ENCODE measurements at places on chromosomes 2 and 18. TPM values are rescaled to one million over a fixed set of nuclear protein-coding genes. Genes with fewer than 3 reads are reported as not detected.

DNA sequence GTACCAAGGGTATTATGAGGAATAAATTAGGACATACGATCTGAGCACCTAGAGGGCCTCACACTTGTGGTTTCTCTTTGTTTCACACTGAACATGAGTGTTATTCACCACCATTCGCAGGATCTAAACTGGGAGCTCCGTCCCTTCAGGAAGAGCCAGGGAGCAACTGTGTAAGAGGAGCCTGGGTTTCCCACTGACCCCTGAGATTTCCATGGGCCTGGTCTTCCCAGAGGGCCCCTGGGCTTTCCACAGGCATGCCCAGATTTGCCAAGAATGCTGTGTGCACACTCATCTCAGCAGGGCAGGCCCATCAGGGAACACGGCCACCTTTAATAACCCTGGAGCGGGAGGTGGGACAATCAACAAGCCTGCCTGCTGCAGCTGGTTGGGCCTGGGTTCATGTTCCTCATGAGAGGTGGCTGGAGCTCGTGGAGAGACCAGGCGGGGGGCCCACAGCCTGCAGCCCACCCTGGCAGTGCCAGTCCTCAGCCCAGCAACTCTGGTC lies 416.8 kb upstream of the MYT1L start:
- no peak for DNase-seq

DNA sequence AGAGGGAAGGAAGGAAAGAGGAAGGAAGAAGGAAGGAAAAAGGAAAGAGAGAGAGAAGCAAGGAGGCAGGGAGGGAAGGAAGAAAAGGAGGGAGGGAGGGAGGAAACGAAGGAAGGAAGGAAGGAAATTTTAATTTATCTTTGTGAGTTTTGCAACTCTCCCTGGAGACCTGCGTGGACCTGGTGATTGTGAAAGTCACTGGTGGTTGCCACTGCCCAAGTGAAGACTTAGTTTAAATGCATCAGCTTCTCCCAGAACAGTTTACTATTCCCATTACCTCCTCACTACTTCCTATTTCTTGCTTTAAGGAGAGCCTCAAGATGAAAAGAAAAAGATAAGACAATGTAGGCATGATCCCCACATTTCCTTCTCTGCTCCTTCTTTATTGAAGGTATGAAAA lies 68.8 kb downstream of the ACVR1C start:
- no peak for DNase-seq

DNA sequence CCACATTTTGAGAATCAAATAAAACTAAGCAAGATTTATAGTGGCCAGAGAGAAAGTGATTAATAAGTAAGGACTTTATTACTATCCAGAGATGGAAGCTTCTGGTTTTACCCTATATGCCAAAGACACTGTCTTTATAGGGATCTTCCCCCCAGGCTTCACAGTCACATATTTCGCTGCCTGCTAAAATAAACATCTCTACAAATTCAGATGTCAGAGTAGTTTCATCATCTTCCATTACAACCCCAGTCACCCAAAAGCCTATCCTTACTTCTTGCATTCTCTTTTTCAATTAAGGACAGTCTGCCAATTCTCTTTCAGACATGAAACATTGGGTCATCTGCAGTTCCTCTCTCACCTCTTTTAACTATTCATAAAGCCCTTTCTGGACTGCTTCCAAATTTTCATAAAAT lies 28.3 kb downstream of the CREB1 start:
- DNase-seq: no peak

DNA sequence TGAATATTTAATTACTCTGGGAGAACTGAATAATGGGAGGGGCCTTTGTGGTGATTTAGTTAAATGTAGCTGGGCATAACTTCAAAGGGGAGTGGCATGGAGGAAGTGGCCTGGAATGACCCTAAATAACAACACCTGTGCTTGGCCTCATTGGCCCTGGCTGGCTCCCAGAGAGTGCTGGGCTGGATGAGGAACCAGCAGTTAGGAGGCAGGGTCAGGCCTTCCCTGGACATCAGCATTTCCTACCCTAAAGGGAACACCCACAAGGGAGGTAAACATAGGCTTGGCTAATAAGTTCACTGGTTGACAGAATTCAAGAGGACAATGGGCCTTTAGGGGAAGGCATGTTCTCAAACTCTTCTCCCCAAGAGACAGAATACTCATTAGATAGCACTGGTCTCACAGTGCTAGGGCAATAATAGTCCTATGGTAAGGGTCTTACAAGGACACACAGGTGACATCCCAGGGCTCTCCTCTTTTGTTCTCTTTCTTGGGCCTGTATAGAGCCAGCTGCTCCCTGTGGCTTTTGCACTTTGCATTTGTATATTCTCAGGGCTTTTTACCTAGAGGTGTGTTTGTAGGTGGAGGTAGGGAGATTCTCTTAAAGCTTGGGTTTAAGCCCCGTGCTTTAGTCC lies 106.8 kb downstream of the ZNF519 start:
- DNase-seq: no peak

DNA sequence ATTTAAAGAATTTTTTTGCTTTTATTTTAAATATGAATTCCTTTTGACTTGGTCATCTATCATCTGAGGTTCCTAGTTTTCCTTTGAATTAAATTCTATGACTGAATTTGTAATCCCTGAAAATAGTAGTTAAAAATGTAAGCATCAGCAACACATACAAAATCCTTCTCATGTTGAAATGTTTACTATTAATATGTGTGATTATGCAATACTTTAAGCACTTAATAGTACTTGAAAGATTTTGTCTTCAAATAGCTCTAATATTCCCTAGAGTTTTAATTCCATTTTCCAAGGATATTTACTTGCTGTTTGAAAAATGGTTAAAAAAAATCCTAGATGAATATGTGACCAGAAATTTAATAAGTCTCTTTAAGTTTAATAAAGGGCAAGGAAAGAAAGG lies 26.6 kb upstream of the SPATS2L start:
- no peak for DNase-seq

- no peak for DNase-seq
These were observed 30.1 kb downstream of the TGIF1 start for GRCh38 chr18:3479978-3480509.

DNA sequence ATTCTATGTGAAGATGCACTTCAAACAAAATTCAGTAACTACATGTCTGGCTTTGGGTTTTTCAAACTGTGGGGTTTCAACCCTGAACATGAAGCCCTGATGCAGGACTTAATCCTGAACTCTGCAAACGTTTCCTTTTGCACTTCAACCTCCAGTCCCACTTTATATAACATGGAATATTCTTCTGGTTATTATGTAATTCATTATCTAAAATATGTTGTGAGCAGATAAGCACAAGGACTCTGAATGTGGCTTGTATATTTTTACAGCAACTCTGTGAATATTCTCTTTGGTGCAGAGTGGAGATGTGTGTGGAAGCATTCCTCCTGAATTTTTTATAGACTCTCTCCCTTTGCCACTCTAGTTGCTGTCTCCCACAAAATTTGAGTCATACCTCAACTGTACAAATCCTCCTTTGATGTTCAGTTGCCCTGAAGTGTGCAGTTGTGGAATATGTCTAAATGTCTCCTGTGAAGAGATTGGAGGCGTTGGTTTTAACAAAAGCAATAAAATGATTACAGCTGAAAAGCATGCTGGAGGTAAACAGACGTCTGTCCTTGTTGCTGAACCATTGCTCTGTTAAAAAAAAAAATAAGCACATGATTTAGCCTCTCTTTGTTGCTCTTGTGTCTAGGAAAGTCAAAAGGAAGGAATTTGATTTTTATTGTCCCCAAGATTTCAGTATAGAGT lies 205.1 kb upstream of the NRP2 start:
- no peak for DNase-seq

- peak; percentile 94 for DNase-seq
These were observed at the start of gene FBXO36 for GRCh38 chr2:229922449-229923386. TSS of gene FBXO36 (plus strand) at chr2:229922503. CDS start at chr2:229922514, 11 bp downstream.

DNA sequence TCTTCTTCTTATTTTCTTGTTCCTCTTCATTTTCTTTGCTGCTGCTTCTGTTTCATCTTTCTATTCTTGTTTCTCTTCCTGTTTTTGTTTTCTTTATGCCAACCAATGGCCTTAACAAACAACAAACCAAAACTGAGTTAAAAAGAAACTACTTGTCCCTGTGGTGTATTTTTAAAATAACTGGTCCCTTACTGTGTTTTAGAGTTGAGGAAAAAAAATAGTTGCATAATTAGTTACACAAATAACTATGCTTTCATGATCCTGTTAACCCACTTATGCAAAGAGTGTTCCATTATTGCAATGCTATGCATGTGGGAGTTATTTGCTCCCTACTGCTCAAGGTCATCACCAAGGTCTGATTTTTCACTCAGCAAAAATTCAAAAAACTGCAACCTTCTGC lies 39.5 kb upstream of the IMP4 start:
- no peak for DNase-seq

- DNase-seq: no peak
These were observed 111.5 kb downstream of the MDH1 start for GRCh38 chr2:63700271-63700670.

DNA sequence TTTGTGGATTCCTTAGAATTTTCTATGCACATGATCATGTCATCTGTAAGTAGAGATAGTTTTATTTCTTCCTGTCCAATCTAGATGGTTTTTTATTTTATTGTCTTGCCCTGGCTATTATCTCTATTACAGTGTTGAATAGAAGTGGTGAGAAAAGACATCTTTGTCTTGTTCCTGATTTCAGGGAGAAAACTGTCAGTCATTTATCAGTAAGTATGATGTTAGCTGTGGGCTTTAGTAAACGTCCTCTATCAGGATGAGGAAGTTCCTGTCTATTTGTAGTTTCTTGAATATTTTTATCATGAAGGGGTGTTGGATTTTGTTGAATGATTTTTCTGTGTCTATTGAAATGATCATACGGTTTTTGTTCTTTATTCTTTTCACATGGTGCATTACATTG lies 5.3 kb downstream of the PLEKHH2 start:
- DNase-seq: no peak

- no peak for DNase-seq
These were observed 67.7 kb downstream of the CLIP4 start for GRCh38 chr2:29182920-29183319.

- DNase-seq: no peak
These were observed 21.2 kb downstream of the GRB14 start for GRCh38 chr2:164599954-164600589.

- DNase-seq: no peak
These were observed 176.1 kb upstream of the DLGAP1 start for GRCh38 chr18:4631239-4631638.

- no peak for DNase-seq
These were observed 525.1 kb upstream of the FAM98A start for GRCh38 chr2:34123996-34124785.

DNA sequence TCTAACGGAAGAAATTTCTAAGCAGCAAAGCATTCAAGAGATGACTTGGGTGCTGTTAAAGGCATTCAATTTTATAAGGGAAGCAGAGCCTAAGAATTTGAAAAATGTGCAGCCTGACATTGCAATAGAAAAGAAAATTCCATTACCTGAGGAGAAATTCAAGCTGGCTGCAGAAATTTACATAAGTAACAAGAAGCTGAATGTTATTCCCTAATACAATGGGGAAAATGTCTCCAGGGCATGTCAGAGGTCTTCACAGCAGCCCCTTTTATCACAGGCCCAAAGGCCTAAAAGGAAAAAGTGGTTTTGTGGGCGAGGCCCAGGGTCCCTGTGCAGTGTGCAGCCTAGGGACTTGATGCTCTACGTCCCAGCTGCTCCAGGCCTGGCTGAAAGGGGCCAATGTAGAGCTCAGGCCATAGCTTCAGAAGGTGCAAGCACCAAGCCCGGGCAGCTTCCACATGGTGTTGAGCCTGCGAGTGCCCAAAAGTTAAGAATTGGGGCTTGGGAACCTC lies 306.7 kb downstream of the RDH14 start:
- no peak for DNase-seq

DNA sequence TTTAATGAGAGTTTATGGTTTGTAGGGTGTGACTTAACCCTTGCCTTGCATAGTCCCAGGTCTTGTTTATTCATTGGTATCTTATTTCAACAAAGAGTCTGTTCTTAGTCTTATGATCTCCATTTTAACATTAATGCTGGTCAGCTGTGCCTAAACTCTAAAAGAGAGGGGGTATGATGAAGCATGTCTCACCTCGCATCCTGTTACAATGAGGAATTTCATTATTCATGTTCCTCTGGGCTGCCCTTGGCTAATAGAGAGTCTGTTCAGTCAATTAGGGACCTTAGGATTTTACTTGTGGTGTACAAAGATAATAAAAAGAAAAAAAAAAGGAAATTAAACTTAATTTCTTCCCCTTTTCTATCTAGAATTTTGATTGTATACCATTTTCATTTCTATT lies 831.9 kb upstream of the CDH2 start:
- no peak for DNase-seq

GRCh38 chr2:100238471-100238870 lies 83.8 kb downstream of the LONRF2 start:
- no peak for DNase-seq

GRCh38 chr2:54052825-54053718 lies 62.3 kb upstream of the ACYP2 start:
- DNase-seq: no peak

- no peak for DNase-seq
These were observed 79.1 kb downstream of the DPP4 start for GRCh38 chr2:161994761-161995520.

- no peak for DNase-seq
These were observed 689.4 kb upstream of the FANCL start for GRCh38 chr2:58930537-58930936.

GRCh38 chr2:177164584-177165052 lies 48.0 kb upstream of the HNRNPA3 start:
- peak; percentile 82 for DNase-seq

- DNase-seq: no peak
These were observed 54.0 kb upstream of the GPR75 start for GRCh38 chr2:53913721-53914120.

DNA sequence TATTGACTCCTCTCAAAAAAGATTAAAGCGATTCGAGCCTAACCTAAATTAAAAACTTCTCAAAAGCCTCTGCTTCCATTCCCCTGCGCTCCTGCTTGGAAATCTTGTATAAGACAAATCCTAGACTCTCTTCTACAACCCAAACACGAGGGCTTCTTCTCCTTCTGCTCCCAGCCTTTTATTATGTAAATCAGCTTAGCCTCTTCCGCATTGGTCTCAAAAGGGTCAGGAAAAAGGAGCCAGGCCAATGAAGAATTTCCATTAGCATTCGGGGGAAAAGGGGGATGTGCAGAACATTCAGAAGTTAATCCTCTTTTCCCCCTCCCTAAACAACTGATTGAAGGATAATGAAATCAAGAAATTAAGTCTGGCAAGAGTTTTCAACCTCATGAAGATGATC lies 107.9 kb downstream of the FAM124B start:
- no peak for DNase-seq

Gene GRP
- total RNA-seq: not detected

Gene EGR4
- total RNA-seq: not detected

Gene AGAP1
- total RNA-seq: 33.4 TPM

Gene ALPI
- not detected for total RNA-seq

Gene ZRANB3
- total RNA-seq: 4.1 TPM

Gene PDCD1
- 1.8 TPM for total RNA-seq

Gene TUBB6
- total RNA-seq: 110 TPM

Gene NEMP2
- total RNA-seq: 8.0 TPM

Gene RPL37A
- total RNA-seq: 1,932 TPM

Gene LONRF2
- total RNA-seq: 4.2 TPM

Gene SLC4A3
- 2.9 TPM for total RNA-seq

Gene CDH7
- total RNA-seq: not detected

Gene TUBA4B
- total RNA-seq: not detected

Gene ITM2C
- 25.0 TPM for total RNA-seq

Gene ARHGAP15
- 19.2 TPM for total RNA-seq

Gene KCNS3
- total RNA-seq: 47.8 TPM

Gene TTN
- total RNA-seq: 19.6 TPM

Gene SERPINB13
- not detected for total RNA-seq

Measured in upper lobe of right lung (tissue), 1 donor.